ENCODE measurements at places on chromosomes 3 and 15. TPM values are rescaled to one million over a fixed set of nuclear protein-coding genes. Genes with fewer than 3 reads are reported as not detected.
A peak's percentile ranks its signal among the peaks of the same experiment; 100 is the strongest.

GRCh38 chr3:195209083-195209846 lies 61.7 kb downstream of the XXYLT1 start:
- no peak for DNase-seq

GRCh38 chr15:68184616-68185480 lies 20.3 kb downstream of the CALML4 start:
- no peak for DNase-seq

DNA sequence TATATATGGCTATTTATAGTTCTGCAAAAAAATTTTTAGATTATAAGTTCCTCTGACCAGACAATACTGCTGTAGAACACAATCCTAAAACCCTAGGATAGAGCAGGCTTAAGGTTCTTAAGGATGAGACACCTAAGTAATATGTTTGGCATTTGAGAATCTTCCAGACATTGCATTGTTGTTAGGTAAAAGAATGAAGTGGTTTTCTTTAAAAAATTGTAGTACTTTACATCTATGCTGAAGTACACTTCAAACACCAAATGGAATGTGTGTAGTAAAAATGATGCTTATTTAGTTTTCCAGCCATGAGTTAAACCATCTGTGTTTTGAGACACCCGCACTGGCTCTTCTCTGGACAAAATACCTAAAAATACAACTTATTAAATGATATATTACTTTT lies 857.7 kb downstream of the OTOL1 start:
- no peak for DNase-seq

DNA sequence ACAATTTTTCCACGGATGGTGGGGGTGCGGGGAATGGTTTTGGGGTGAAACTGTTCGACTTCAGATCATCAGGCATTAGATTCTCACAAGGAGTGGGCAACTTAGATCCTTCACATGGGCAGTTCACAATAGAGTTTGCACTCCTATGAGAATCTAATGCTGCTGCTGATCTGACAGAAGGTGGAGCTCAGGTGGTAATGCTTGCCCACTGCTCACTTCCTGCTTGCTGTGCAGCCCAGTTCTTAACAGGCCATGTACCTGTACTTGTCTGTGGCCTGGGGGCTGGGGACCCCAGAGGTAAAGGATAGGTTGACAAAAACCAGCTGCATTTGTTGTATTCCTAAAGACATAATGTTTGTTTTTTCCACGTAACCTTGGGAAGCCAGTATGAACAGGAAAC lies 16.0 kb downstream of the DZIP3 start:
- no peak for DNase-seq

- DNase-seq, result no peak
Observed at GRCh38 chr3:557972-558371, 361.4 kb downstream of the CHL1 start.

GRCh38 chr3:49276475-49277382 lies at the start of gene C3orf62:
Gene C3orf62, minus strand, starts transcription at chr3:49277232. Its CDS starts 360 bp downstream, at chr3:49276872.
- DNase-seq, result peak; percentile 92

DNA sequence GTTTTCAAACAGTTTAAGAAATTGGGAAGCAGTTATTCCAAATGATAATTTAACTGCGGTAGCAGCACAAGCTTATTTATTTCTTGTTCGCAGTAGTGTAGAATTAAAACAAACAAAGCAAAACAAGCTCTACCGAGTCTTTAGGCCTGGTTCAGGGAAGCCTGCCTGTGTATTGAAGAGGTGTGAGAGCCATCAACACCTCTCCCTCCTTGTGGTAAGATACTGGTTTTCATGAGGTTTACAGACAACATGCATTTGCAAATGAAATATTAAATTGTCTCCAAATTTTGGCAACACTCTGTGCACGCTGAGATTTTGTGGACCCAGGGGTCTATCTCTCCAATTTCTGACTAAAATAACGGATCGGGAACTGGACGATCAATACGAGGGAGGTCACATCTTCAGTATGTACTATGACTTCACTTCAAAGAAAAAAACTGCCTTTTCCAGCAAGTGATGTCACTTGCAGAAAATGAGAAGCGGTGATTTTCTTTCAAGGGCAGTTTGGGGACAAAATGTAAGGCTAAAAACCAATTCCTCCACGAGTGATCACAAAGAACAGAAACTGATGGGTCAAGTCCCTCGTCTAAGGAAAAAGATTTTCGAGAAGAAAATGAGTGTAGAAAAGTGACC lies 721 bp downstream of the ATR start:
- DNase-seq, result no peak

DNA sequence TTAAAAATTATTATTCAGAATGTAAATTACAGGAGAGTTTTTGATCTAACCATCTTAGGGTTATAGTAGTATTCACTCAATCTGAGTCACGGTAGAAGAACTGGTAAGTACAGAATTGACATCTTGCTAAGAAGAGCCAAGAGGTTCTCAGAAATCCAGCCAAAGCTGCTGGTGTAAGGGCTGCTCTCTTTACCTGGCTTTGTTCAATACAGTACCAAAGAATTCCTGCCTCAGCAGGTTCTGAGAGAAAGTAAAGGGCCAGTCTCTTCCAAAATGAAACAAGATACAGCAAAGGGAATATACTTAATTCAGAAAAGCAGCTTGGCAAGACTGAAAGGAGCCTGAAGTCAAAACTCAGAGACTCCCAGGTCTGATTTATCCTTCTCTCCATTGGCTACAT lies 193.1 kb downstream of the TNIK start:
- DNase-seq, result no peak

GRCh38 chr3:77524946-77525682 lies 485.2 kb downstream of the ROBO2 start:
- peak; percentile 90 for DNase-seq

DNA sequence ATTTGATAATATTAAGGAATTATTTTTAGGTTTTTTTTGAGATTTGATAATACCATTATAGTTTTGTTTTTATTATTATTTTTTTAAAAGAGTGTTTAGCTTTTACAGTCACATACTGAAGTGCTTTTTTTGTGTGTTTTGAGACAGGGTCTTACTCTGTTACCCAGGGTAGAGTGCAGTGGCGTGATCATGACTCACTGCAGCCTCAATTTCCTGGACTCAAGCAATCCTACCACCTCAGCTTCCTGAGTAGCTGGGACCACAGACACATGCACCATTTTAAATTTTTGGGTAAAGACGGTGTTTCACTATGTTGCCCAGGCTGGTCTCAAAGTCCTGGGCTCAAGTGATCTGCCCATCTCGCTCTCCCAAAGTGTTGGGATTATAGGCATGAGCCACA lies 73.0 kb downstream of the SUMF1 start:
- no peak for DNase-seq

DNA sequence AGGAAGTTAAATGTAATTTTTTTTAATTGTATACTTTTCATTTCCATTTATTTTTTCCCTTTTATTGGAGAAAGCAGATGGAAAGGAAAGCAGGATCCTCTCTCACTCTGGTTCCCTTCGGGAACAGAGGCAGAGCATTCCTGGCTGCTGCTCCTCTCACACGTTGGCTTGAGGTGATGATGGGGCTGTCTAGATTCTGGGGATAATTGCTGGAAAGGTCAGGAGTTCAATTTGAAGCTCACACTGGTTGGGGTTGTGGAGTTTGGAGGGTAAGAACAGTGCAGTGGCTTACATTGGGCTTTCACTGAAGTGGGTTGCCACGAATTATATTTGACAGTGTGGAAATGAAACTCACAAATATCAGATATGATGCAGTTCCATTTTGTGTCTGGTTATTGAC lies 57.6 kb downstream of the RARB start:
- DNase-seq, result no peak

DNA sequence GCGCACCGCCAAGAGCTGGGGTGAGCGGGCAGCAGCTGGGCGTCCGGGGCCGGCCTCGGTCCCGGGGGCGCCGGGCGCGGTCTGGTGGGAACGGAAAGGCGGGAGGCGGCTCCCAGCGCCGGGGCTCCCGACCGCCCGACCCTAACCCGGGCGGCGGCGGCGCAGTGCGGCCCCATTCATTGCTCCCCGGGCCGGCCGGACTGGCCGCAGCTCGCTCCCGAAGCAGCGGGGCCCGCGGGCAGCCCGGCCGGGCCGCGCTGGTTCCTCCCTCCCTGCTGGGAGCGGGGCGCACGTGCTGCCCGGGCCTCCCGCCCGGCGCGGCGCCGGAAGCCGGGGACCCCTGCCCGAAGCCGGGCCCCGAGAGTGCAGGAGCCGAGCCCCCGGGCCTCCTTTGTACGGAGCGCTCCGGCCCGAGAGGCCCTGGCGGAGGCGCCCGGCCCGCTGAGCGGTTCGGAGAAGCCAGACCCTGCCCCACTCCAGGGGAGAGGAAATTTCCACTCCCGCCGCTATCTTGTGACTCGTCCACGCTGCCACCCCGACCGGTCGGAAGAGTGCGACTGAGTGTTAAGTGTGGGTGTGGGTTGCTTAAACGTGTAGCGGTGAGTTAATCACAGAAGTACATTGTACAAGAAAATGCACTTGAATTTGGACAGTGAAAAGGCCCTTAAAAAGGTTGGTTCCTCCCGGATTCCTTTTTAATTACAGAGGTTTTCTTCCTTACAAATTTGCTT lies 613 bp downstream of the ATP1B3 start:
- peak; percentile 69 for DNase-seq

- no peak for DNase-seq
Observed at GRCh38 chr3:117509858-117510257, 800.3 kb downstream of the TUSC7 start.

- no peak for DNase-seq
Observed at GRCh38 chr15:71678191-71678590, 132.2 kb upstream of the NR2E3 start.

- no peak for DNase-seq
Observed at GRCh38 chr3:170130532-170130931, 51.0 kb downstream of the PHC3 start.

GRCh38 chr3:170228093-170228766 lies 6.0 kb downstream of the PRKCI start:
- DNase-seq, result no peak

- no peak for DNase-seq
Observed at GRCh38 chr15:82114660-82115059, 68.8 kb upstream of the MEX3B start.

DNA sequence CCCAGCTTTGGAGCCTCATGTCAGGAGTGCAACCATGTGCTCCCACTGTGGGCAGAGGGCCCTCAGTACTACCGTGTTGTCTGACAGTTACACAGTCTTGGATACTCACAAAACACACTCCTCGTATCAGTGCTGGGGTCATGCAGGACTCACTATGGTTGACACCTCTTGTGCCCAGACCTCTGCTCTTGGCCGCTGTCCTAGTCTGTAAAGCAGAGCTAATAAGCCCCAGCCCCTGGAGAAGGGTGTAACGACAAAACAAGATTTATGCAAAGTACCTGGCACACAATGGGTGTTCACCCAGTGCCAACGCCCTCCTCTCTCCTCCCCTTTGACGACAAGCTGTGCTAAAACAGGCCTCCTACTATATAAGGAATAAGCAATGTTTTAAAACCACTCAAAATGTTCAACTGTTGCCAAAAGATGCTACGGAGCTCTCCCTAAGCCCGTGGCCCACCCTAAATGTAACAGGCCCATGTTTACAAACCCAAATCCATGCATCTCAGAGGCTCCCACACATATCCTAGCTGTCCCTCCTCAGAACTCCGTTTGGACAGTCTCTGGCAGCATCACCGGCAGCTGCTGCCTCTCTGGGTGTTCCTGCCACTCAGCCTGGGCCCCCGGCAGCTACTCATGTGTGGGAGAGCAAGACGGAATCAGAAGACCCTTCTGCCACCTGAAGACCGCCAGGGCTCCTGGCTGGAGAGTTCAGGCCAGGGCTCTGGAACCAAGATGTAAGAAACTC lies 65.8 kb downstream of the MRPL46 start:
- no peak for DNase-seq

The PTX3 gene
- 4.1 TPM for total RNA-seq

The GRAMD2A gene
- total RNA-seq, result 25.2 TPM

The CGNL1 gene
- 32.8 TPM for total RNA-seq

The FETUB gene
- not detected for total RNA-seq

The PLXND1 gene
- 191 TPM for total RNA-seq

The CSPG5 gene
- 24.9 TPM for total RNA-seq

The GOLGA8Q gene
- 1.3 TPM for total RNA-seq

The TRIM42 gene
- not detected for total RNA-seq
